ENCODE measurements at places on chromosomes 2 and 18.

DNA sequence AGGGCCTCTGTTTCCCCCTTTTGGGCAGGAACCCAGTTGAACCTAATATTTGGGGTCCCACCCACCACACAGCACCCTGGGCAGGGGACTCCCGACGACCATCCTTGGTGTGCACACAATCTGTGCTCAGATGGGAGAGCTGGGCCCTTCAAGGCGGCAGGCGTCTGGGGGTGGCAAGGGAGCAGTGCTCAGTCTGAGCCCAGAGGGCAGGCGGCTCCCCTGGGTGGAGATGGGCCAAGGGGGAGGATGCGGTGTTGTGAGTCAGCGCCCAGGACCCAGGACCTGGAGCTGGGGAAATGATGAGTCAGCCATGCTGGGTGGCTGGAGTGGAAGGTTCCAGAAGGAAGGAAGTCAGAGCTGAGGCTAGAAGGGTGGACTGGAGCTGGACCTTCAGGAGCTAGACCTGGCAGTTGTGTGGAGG lies 3.8 kb downstream of the PROM2 start:
- DNase-seq: no peak

DNA sequence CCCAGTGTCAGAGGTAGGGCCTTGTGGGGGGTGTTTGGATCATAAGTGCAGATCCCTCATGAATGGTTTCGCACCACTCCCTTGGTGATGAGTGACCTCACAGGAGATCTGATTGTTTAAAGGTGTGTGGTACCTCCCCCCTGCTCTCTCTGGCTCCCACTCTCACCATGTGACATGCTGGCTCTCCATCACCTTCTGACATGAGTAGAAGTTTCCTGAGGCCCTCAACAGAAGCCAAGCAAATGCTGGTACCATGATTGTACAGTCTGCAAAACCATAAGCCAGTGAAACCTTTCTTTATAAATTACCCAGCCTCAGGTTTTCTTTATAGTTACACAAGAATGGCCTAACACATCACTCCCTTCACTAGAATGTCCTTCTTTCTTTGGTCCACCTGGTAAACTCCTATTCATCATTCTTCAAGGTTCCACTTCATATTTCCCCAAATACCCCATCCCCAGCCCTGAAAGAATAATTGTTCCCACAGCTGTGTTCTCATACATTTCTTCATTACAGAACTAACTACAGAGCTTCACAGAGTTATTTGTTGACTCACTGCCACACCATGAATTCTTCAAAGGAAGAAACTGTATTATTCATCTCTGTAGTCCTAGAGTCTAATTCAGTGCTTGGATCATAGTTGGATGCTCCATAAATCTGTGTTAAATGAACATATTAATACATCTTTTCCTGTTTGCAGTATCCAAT lies 81.2 kb upstream of the STK17B start:
- no peak for DNase-seq

DNA sequence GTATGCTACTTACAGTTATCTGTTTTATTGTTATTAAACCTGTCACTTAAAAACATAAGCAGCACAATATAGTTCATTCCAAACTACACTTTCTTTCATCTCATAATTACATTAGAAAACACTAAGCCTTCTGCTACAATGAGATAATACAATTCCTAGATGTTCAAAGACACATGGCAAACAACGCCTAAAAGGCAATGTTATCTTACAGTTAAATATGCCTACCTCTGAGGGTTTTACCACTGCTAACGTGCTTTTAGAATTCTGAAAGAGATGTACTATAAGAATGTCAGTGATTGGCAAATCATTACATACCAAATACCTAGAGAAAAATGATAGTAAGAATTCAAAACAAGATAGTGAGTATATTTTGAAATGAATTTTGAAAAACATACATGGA lies 46.8 kb upstream of the SPOPL start:
- no peak for DNase-seq

GRCh38 chr2:71078624-71079023 lies 10.2 kb downstream of the NAGK start:
- no peak for DNase-seq

DNA sequence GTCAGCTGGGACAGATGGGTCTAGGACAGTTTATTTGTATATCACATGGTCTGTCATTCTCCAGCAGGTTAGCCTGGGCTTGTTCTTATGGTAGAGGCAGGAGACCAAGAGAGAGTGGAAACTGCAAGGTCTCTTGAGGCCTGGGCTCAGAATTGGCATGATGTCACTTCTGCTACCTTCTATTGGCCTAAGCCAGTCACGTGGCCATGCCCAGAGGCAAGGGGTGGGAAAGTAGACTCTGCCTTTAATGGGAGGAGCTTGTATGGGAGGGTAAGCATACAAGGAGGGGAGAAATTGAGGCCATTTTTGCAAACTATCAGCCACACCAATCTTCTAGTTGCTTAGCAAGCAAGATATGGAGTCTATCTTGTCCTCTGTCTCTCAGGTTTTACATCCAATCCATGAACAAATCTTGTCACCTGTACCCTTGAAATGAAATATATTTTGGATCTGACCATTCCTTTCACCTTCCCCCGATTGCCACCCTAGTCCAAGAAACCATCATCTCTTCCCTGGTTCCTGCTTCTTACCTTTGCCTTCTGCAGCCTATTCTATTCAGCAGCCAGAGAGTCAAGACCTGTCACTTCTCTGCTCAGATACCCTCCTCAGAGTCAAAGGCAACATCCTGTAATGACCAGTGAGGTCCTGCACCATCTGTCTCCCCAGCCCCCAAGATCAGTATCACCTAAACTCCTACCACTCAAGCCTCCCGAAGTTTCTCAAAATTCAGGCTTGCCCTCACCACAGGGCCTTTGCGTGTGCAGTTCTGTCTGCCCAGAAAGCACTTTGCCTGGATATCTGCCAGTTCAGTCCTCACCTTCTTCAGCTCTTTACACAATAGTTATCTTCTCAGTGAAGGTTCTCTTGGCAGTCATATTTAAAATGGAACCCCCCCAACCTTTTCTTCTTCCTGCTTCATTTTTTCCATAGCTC lies 240.0 kb downstream of the LOXHD1 start:
- DNase-seq: no peak

DNA sequence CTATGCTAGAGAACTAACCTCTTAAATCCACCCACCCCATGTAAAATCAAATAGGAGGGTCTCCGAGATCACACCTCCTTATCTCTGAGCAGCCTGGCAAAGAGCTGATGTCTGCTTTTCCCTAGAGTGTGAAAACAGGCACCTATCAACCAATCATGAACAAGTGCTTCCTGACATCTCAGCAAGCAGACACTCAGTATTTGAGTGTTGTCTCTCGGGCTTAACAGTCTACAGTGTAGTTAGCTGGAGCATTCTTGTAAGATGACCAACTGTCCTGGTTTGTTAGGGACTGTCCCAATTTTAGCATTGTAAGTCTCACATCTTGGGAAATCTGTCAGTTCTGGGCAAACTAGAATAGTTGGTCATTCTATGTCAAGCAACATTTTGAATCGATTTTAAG lies 26.4 kb downstream of the MARCHF4 start:
- no peak for DNase-seq

- no peak for DNase-seq
Measured at GRCh38 chr2:96526101-96526591, 10.4 kb upstream of the ARID5A start.

DNA sequence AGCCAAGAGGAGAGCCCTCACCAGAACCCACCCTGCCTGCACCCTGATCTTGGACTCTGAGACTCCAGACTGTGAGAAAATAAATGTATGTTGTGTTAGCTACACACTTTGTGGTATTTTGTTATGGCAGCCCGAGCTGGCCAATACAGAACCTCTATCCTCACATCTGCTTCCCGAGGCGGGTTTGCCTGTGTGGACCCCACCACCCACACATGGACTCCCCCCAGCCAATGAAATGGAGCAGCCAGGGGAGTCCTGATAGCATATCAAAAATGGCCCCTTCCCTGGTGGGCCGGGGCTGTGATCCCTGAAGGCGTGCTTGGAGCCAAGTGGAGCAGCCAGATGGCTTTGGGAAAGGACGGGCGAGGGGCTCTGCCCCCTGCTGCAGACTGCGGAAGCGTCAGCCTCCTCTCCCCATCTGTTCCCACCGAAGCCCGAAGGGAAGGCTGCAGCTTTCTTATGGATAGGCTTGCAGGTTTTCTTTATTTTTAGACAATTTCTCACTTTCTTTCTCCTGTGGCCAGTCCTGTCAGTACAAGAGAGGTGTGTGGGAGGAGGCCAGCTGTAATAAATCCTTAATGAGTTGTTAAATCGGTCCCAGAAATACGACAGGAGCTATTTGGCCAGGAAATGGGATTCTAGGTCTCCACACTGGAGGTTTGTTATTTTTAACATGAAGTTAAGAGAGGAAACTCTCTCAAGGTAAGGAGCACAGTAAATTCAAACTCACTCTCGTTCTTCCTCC lies 34.4 kb downstream of the TEX51 start:
- DNase-seq: no peak

DNA sequence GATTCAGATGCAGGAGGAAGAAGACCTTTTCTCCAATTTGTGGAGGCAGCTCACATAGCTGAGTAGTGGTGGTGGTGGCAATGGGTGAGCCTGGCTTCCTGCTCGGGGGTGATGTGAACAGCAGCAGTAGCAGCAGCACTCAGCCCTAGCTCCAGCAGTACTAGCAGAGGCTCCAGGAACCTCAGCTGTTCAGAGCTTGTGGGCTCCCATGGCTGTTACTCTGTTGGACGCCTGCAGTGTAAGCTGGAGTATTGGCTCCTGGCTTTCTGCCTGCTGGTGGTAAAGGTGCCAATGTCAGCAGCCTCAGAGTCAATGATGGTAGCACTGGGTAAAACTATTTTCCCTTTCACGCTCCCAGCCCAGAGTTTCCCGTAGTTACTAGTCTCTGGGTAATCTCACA lies 3.1 kb upstream of the SEH1L start:
- DNase-seq: no peak

- no peak for DNase-seq
Measured at GRCh38 chr18:61322265-61322873, 10.9 kb upstream of the CDH20 start.

DNA sequence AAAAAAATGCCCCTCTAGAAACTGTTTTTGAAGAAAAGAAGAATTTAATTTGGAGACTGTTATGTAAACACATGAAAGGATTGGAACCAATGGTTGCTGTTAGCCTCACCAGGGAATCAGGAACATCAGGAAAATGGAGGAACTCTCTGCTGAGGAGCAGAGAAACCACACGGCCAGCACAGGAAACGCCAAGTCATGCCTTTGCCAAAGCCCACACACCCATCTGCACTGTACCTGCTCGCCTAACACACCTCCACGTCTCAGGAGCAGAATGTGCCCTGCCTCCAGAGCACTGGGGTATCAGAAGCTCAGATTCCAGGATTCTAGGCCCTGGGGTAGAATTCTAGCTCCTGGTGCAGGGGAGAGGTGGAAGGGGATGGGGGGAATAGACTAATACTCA lies 9.8 kb upstream of the SCYGR1 start:
- DNase-seq: no peak

GRCh38 chr2:69307579-69308064 lies 79.4 kb downstream of the GFPT1 start:
- DNase-seq: no peak

DNA sequence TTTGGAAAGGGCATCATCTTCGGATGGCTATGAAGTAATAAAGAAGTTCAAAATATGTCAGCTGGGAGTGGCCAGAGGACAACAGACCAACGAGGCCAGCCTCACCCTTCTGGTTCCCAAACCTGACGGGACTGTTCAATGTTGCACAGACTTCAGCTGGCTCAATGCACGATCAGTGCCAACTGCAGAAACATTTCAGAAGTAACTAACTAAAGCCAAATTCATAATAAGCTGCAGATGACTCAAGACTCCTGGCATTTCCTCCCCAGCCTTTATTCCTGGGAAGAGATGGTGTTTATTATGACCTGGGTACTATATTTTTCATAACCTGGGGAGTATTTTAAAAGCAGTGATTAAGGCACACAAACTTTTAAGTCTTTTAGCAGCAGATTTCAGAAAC lies 3.8 kb upstream of the ATP6V1C2 start:
- no peak for DNase-seq

- no peak for DNase-seq
Measured at GRCh38 chr2:201366146-201366545, 9.0 kb upstream of the FLACC1 start.

DNA sequence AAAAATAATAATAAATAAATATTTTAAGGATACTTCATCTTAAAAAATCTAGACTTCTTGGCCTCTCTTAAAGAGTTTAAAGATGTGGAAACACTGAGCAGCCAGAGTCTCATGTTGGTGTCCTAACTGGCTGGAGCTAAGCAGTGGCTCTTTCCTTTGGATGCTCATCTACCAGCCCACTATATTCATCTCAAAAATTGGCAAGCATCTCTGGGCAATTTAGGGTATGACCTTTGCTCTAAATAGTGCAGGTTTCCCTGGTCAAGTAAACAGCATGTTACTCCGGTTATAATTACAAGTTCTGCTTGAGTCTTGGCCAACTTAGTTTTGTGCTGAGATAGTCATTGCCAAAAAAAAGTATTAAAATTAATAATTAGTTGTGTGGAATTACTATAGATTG lies 117.8 kb downstream of the TTC27 start:
- DNase-seq: no peak

GRCh38 chr2:164224007-164224406 lies 397.3 kb downstream of the GRB14 start:
- DNase-seq: no peak

DNA sequence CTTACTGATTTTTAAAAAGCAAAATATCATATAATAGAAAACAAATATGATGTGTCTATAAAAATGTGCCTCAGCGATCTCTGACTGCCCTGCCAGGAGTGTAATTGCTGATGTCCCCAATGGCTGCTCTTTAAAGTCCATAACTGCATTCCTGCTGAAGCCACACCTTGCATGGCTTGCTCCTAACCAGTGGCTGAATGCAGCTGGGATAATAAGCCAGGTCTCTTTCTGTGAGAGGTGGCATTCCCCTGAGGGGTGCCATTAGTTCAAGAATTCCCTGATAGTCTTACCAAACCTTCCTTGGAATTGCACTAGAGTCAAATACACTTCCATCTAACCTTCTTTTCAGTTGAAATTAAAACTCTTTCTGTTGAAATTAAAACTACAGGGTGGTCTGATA lies 125.8 kb upstream of the ZNF804A start:
- DNase-seq: no peak
